Ecto neural progenitor cell (in vitro differentiated cells): ENCODE measurements at places on chromosomes 7 and 10.

DNA sequence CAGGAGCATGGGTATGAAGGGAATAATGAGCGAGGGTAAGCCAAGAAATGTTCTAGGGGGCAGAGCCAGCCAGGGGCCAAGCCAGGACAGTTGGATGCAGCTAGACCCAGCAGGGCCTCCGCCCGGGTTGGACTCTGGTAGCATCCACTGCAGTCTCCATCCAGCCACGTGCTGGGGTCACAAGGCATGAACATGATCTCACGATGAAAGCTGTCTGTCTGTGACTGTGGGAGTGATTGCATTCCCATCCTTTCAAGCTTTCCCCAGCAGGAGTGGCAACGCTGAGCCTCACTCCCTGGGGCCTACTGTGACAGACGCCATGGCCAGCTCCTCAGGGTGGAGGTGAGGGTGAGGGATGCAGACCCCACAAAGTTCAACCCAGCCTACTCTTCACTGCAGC lies 47.8 kb upstream of the RET start:
- DNase-seq, result no peak

DNA sequence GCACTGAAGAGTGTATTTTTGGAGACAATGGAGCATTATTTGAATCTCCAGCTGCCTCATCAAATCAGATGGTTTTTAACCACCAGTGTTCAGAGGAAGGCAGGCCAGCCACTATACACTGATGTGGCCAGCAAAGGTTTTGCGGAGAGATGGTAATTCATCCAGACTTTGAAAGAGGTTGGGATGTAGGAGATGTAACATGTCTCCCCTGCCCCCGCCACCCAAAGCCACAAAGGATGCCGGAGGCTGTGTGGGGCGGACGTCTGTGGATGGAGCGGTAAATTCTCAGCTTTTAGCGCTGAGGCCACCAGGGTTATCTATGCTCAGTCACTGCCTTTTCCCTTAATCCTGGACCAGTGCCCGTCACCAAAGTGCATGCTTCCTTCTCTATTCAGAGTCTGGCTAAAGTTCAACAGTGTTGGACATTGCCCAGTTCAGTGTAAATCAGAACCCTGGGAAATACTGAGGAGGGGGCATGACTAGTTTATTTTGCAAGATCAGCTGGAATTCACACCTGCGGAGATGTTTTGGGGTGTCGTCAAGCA lies 3.7 kb upstream of the TRIP6 start:
- no peak for DNase-seq

DNA sequence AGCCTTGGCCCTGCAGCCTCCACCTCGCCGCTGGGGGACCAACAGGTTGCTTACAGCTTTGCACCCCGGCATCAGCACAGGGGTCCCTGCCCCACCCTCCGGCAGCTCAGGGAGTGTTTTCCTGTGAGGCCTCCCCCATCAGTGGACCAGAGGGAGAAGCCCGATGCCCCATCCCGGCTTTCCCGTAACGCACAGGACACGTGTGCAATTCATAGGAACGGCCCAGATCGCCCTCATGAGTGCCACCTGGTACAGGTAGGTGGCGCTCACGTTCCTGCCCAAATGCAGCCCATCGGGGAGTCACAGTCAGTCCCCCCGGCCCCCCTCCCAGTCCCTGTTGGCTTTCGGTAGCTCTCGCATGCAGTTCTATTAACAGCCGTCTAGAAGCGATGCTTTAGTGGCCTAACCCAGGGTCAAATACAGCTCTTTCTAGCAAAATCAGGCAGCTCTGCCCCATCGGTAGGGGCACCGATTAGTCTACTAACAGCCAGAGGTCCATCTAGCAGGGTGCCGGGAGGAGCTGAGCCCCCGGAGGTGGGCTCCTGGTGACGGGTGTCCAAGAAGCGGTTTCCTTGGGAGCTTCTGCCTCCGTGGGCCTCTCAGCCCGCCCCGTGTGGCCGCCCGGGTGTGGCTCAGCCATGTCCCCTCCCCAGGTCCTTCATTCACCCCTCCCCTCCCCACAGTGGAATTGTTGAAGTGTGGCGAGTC lies 48.4 kb upstream of the GTF2IRD1 start:
- DNase-seq, result peak; percentile 79

GRCh38 chr7:110291430-110291829 lies 799.5 kb upstream of the LRRN3 start:
- no peak for DNase-seq

- no peak for DNase-seq
Measured at GRCh38 chr7:159226011-159226702, 81.5 kb upstream of the VIPR2 start.

DNA sequence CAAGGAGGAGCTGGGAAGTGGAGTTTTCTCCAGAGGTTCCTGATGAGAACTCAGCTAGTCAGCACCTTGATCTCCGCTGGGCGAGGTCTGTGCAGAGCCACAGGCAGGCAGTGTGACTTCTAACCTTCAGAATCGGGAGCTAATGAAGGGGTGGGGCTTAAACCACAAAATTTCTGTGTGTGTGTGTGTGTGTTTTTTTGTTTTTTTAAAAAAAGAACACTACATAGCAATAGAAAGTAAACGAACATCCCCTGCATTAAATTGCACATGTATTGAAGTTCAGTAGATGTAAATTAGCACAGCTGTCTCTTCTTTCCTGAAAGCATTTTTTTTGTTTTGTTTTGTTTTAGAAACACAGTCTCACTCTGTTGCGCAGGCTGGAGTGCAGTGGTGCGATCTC lies 46.2 kb downstream of the RBM17 start:
- no peak for DNase-seq

DNA sequence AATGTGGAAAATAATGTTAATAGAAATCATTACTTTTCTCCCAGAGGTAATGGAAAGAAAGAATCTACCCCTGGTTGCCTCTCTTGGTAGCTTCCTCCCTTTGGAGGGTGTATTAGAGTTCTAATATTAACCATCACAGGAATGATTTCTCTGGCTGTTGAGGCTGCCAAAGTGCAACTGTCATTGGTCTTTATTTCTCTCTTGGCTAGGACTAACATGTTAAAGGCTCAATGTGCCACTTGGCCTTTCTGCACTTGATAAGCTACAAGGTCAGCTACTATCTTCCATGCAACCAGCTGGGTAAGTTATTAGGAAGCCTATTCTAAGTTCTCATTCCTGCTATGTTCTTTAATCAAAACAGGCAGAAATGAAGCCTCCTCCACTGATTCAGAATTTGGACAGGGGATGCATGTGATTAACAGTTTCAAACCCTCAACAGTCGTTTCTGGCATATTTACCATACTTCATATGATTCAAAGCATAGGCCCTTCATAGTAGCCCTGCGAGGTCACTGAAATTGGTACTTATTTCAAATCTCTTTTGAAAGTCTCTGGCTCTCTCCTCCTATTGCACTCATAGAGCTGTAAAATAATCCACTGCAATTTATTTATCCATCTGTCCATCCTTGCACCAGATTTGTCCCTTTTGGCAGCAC lies 645.0 kb downstream of the SORCS1 start:
- no peak for DNase-seq
